Gastrocnemius medialis (tissue), 4 donors: ENCODE measurements at places on chromosomes 6 and 20. TPM values are rescaled to one million over a fixed set of nuclear protein-coding genes. Genes with fewer than 3 reads are reported as not detected.

DNA sequence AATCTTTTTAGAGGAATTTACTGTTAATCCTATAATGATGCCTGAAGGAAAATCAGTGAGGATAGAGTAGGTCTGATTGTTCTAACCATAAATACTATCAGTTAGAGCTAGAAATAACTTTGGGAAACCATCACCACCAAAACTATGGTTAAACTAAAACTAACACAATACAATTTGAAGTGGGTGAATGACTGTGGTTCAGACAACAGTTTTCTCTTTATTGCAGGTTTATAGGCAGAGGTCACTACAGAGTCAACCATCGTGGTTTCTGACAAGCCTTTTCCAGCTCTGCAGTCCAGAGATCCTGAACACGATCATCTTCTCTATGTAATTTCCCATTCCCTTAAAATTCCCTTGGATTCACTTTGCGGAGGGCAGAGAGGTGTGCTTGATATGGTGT is 134.3 kb downstream of the IBTK start:
- no peak for DNase-seq

DNA sequence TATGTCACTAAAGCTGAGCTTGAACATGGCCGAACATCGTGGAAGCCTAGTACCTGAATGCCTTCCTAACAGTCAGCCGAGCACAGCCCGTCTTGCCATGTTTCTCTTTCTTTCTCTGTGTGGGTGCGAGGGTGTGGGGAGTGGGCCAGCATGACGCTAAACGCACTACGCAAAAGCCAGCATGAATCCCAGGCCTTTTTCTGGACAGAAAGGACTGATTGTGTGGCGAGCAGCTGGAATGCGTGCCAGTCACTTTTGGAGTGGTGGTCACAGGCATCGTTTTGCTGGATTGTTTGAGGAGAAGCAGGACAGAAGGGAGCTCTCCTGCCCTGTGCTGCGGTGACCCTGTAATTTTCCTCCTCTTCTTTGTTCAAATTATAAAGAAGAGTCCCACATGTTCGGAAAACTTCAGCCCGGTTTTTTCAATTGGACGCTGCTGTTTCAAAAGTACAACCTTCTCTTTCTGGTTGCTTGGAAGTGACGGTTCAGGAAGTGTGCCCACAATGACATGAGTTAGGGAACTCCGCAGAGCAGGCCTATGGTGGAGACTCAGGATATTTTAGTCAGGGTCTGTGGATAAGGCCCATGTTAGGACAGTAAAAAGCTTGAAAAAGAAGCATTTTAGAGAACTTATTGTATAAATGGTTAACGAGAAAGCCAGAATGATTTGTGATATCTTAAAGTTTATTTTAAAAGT is 54.3 kb downstream of the PDE7B start:
- DNase-seq, result no peak

DNA sequence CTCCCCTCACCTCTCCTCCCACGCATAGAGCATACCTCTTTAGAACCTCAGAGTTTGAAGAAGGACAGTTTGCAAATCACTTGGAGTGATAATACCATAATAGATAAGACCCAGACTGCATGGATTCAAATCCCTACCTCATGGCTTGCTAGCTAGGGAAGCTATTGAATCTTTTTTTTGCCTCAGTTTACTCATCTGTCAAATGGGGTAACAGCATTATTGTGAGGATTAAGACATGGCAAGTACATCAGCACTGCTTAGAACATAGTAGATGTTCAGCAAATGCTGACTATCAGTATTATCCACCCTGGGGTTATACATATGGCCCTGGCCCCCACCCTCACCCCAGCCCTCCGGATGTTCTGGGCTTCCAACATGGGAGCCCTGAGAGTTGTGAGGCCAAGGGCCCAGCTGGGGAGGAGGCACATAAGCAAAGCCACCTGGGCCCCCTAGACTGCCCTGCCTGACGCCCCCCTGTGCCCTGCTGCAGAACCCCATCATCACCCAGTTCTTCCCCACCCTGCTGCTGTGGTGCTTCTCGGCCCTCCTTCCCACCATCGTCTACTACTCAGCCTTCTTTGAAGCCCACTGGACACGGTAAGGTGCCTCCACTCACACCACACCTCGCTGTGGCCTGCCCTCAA is 9.1 kb upstream of the CAPN11 start:
- DNase-seq, result no peak

DNA sequence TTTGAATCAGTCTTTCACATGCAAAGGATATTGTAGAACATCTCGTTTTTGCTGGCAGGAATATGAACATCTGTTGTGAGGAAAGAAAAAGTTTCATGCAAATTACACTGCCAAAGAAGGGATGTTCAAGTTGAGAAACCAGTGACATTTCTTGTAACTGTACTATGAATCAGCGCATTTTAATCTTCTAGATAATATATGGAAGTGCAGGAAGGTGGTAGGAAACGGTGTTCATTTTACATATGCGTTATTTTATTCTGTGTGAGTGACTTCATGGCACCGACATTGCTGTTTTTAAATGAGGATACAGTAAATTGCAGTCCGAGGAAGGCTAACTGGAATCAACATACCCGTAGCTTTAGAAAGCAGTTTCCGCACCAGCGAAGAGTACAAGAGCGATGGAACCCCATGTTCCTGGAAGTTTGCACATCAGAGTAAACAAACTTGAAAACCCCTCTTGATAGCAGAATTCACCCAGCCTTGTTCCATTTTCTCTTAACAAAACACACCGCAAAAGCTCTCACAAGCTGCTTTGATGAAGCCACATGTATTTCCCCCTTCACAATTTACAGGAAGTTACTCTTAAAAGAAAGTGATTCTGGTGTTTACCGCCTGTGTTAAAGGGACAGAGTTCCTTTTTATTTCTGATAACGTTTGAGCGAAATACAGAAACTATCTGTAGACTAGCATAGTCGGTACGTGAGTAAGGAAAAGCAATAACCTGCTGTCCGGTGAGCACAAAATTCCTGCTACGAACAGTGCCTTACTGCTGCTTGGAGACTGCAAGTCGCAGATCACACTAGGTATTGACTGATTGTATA is 11.5 kb downstream of the PRDM1 start:
- no peak for DNase-seq

- DNase-seq, result no peak
Observed at GRCh38 chr6:3453413-3454272, 3.2 kb downstream of the SLC22A23 start.

OR2H1 gene
- not detected for total RNA-seq

DNA sequence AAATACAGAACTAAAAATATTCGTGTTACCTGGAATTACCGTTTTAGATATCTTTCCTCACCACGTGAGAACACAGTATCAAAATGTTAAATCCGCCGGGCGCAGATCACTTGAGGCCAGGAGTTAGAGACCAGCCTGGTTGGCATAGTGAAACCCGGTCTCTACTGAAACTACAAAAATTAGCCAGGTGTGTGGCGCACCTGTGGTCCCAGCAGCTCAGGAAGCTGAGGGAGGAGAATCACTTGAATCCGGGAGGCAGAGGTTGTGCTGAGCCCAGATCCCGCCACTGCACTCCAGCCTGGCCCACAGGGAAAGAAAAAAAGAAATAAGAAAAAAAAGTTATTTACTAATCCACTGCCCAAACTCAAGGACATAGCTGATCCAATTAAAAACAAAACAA is 4.8 kb upstream of the DDX43 start:
- DNase-seq, result no peak

SOD2 gene
- total RNA-seq, result 10,850 TPM

ASXL1 gene
- 24.3 TPM for total RNA-seq

OXT gene
- total RNA-seq, result 2.2 TPM

DNA sequence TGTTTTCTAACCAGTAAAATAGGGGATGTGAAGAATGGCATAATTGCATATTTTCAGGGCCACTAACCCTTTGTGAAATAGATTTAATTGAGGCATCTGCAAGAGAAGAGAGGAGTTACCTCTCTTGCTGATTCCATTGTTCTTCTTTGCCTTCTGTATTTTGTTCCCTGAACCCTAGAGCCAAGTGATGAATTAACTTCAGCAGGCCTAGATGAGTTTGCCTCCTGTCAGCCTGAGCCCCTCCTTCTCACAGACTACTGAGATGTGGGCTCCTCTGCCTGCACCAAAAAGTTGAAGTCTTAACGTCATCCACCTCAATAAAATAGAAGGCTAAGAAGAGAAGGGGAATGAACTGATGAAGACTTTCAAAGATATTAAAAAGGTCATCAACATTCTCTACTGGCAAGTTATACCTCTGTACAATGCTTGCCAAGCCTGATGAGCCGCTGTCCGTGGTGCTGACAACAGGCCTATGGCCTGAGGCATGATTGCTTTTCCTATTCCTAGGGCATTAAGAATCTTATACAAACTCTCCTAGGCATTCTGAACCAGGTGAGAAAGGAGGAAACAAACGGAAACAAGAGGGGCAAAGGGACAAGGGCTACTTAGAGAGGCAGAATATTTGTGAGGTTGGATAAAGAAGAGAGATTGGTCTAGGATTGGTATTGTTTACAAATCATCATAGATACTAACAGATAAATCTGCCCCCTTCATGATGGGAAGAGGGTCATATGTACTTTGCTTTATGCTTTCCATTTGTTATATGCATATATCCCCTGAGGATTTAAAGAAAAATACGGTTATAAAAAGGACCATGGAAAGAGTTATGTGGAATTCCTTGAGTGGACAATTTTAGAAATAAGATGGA is 46.8 kb downstream of the CD24 start:
- no peak for DNase-seq

ZNF341 gene
- 4.6 TPM for total RNA-seq

DNA sequence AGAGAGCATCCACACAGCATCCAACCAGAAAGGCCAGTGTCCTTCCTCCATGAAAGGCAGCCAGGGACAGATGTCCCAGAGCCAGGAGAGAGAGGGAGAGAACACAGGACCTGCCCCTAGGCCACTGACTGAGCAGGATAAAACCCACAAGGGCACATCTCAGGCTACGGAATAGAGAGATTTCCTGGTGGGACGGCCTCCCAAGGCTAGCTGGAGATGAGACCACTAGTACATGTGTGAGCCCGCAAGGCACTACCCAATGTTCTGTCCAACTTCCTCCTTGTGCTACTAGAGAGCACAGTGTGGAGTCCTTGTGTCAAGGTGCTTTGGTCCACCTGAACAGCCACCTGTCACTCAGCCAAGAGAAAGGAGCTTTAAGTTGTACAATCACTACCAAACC is 44.2 kb downstream of the PLCG1 start:
- DNase-seq, result no peak

GRCh38 chr20:63740627-63741353 is 1.2 kb downstream of the SLC2A4RG start:
- DNase-seq, result peak; percentile 96

DNA sequence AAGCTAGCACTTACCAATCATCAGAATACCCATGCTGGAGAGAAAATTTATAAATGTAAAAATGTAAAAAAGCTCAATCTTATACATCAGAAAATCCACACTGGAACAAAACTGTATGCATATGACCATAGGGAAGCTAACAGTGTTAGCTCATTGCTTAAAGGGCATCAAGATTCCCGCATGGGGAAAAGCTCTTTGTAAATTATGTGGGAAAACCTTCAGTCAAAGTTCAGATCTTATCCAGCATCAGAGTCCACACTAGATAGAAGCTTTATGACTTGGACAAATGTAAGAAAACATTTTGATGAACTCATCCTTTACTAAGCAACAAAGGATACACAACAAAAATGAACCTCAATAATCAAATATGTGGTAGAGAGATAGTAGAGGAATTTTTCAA is 34.7 kb downstream of the ZKSCAN8 start:
- no peak for DNase-seq

GRCh38 chr20:45036044-45036755 is 64.7 kb downstream of the KCNS1 start:
- DNase-seq, result peak; percentile 10

OPN5 gene
- not detected for total RNA-seq

DNA sequence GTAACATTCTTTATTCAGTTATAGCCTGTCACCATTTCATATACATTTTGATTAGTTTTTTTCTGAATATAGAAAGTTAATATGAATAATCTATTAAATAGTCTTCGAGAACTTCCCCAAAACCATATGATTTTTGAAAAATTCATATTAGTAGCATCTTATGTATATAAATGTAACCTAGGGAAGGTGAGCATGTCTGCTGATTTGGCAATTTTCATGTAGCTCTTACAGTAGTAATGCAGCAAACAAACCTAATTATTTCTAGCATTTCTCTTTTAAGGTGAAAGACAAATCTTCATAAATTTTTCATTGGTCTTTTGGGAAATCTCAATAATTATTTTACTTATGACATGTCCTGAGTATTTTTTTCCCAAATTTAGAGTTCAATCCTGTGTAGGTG is 939.0 kb downstream of the TBC1D32 start:
- no peak for DNase-seq

- DNase-seq, result no peak
Observed at GRCh38 chr6:20538131-20538662, 3.9 kb downstream of the CDKAL1 start.

DNA sequence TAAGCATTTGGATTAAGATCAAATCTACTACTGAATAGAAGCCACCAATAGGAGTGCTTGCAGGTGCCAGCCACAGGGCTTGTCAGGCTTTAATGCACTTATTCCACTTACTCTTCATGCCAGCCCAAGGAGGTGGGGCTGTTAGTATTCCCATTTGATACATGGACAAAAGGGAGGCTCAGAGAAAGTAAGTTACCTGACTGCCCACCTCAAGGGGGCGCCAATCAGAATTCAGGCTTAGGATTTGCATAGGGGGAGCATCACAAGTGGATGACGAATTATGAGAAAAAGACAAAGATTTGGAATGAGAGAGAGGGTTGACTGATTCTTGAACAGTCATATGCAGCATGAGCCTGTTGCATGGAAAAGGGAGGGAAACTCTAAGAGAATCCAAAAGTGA is 188.4 kb upstream of the TSHZ2 start:
- DNase-seq, result no peak

EFCAB8 gene
- total RNA-seq, result not detected

DNA sequence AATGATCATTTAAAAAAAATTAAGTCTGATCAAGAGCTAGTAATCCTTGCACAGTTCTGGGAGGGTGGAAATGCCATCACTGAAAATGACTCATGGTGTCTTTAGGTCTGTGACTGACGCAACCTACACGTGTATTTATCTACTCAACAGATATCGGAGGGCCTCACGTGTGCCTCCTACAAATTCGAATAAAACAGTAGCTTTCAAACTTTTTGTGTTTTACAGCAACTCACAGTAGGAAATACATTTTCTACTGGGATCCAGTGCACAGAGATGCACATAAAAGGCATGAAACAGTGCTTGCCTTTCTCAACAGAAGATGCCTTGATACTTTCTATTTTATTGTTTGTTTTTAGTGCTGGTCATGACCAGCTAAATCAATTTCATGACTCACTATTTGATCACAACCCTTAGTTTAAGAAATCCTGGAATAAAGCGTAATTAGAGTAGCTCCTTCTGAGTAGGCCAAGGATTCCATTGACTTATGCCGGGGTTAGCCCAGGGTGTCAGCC is 210.0 kb upstream of the SNX9 start:
- DNase-seq, result no peak

NPBWR2 gene
- not detected for total RNA-seq

DNA sequence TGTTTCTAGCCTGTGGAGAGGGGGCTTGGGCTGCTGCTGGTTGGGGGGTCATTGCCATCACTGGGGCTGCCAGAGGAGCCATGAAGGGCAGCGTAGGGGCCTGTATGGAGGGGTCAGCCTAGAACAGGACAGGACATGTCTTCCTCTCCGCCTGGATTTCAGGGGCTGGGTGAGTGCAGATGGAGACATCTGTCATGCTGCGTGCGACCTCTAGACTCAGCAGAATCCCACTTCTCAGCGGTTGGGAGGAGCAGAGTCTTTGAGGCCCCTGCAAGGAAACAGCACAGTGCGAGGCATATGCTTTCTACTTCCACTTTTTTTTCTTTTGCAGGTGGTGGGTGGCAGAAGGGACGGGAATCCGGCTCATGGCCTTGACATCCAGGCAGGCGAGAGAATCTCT is 67.9 kb downstream of the EZR start:
- no peak for DNase-seq
